NCI-H446 treated with DMSO at 0.1 percent for 48 hours (cell line): ENCODE measurements at places on chromosomes 12 and 14.
A peak's percentile ranks its signal among the peaks of the same experiment; 100 is the strongest.

GRCh38 chr14:101101456-101102056, 198.0 kb upstream of the RTL1 start:
- DNase-seq = no peak

- no peak for DNase-seq
Observed at GRCh38 chr12:67994046-67994445, 4.8 kb downstream of the IFNG-AS1 start.

DNA sequence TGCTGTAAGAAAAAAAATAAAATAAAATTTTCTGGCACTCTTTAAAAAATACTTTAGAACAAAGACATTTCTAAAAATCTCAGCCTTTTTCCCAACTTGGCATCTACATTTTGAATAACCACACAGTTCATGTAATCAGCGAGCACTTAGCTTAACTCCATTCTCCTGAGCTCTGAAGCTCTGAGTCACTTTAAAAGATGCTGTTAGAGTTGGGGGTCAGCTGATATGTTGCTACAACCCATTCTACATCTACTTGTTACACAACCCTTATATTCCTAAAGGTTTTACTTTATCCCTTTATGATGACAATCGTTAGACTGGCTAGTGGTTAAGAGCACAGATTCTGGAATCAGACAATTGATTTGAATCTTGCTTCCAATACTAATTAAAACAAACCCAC, 48.3 kb downstream of the SLC41A2 start:
- DNase-seq = no peak

DNA sequence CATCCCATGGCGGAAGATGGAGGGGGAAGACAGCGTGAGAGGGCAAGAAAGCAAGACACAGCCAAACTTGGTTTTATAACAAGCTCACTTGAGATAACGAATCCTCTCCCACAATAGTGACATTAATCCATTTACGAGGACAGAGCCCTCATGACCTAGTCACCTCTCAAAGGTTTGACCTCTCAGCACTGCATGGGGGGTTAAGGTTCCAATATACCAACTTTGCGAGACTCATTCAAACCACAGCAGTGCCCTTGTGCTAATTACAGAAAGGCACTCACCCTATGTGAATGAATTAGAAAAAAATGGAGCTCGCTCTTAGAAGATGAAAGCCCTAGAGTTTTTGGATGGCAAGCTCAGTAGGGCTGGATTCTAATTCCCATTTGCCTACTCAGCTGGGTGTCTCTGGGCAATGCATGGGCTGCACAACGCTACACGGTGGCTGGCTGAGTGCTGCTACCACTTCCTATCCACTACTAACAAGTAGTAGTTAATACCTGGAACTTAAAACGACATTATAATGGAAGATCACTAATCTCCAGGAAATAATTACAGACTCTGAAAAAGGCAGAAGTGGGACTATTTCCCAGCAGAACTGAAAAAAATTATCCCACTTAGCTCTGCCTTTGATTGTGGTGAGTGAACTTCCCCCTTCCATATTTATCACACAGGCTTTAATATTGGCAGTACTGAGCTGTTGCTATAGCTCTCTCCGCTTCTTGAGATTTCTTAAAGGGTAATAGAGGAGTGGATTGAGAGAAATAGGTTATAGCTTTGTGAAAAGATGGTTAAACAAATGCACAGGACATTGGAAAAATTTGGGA, 27.5 kb downstream of the TESPA1 start:
- no peak for DNase-seq

GRCh38 chr12:14588571-14588970, 20.9 kb upstream of the PLBD1 start:
- no peak for DNase-seq

DNA sequence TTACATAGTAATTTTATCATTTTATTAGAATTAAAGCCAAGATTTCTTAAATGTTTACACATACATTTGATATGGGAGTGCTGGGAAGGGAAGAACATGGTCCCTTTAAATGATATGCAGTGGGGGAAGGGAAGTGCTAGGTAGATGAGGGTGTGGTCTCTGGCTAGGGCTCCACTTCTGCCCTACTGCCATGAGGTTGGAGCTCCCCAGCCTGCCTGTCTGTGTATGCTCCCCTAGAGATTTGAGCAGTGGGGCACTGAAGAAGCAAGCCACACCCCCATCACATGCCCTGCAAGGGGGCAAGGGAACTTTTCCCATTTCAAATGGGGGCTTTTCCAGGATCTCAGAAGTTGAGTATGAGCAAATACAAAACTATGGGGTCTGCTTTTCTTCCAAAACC, 25.5 kb downstream of the CLECL1 start:
- DNase-seq = no peak

- DNase-seq = no peak
Observed at GRCh38 chr12:67649261-67649569, 670 bp downstream of the DYRK2 start.

DNA sequence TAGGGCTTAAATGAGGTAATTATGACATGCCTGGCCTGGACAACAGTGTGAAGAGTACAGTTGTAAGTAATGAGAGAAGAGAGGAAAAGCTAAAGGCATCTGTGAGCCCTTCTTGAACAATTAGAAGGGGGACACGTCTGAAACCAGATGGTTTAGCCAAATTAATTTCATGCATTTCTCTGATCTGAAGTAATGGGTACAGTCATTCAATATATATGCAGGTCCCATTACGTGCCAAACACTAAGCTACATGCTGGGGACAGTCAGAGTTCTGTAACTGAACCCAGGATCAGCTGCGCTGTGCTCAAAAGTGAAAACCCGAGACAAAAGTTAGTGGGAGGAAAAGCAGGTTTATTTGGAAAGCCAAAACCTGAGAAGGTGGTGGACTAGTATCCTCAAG, 207.2 kb upstream of the TMTC1 start:
- no peak for DNase-seq

GRCh38 chr12:39122562-39123204, 217.3 kb upstream of the CPNE8 start:
- no peak for DNase-seq

GRCh38 chr14:99668307-99669295, 15.5 kb upstream of the CYP46A1 start:
- DNase-seq = no peak

DNA sequence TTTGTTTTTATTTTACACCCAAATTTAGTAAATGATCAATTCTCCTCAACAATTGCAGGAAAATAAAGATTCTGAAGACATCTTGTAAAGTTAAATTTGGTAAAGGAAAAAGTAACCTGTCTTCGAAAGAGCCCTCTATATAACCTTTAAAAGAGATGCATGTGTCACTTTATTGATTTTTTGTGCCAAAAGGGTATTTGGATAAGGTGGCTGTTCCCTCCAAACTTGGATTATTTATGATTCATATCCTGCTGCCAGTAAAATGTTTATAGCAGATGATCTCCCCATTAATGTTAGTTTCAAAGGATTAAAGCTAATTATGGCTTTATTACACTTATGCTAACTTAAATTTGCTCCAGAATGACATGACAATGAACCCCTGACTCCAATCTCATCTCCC, 98.8 kb downstream of the DUSP6 start:
- DNase-seq = peak; percentile 52

DNA sequence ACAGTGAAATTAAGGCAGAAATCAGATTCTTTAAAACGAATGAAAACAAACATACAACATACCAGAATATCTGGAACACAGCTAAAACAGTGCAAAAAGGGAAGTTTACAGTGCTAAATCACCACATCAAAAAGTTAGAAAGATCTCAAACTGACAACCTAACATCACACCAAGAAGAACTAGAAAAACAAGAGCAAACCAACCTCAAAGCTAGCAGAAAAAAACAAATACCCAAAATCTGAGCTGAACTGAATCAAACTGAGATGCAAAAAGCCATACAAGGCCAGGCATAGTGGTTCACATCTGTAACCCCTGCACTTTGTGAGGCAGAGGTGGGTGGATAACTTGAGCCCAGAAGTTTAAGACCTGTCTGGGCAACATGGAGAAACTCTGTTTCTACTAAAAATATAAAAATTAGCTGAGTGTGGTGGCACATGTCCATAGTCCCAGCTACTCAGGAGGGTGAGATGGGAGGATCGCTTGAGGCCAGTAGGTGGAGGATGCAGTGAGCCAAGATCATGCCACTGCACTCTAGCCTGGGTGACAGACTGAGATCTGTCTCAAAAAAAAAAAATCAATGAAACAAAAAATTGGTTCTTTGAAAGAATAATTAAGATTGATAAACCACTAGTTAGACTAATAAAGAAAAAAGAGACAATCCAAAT, 33.2 kb upstream of the LDHB start:
- no peak for DNase-seq

DNA sequence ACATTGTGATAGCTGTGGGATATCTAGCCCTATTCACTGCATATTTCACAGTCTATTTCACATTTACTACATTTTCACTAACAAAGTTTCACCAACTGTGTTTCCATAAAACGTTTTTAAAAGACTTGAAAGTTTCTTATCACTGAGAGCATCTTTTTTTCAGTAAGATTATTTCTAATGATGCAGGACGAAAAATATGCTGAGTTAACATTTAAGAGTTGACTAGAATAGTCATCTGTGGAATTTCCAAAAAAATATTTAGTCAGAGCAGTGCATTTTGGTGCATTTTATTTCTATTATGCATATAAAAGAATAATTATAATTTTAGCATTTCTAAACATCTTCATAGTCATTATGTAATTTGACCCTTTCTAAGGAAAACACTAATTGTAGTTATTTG, 143.8 kb upstream of the CLEC14A start:
- no peak for DNase-seq

DNA sequence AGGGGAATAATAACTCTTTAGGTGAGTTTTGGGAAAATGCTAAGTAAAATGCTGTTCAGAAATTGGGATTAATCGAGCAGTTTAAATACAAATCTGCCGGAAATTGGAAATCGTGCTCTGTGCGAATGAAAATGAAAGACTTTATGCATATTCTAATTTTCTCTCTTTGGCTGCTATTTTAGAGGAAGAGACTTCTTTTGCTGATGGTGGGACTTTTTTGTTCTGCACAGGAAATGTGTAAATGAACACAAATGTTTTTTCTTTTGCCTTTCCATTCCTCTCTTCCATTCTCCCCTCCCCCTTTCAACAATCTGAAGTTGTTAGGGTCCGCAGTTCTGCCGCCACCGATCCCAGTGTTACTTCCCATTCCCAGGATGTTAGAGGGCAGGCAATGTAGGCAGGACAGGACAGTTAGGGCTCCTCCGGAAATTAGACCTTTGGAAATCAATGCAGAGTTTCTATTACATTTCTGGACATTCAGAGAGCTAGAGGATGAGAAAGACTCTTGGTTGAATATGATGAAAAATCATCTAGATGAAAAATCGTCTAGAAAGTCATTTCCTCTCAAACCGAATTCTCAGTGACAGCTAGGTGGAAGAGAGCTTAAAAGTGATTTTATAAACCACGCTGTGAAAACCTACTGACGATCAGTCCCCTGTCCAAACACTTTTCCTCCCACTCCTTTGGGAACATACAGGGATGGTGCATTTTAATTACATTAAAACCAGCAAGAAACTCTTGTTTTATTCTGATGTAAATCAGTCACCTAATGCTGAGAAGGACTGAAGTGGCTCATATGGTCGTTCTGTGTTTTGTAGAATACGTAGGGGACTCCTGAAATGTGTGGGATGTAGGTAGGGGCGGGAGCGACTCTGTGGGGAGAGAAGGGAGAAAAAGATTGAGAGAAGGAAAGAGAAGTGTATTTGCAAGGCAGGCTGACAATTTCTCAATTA, 17.8 kb downstream of the FOXG1 start:
- DNase-seq = no peak

DNA sequence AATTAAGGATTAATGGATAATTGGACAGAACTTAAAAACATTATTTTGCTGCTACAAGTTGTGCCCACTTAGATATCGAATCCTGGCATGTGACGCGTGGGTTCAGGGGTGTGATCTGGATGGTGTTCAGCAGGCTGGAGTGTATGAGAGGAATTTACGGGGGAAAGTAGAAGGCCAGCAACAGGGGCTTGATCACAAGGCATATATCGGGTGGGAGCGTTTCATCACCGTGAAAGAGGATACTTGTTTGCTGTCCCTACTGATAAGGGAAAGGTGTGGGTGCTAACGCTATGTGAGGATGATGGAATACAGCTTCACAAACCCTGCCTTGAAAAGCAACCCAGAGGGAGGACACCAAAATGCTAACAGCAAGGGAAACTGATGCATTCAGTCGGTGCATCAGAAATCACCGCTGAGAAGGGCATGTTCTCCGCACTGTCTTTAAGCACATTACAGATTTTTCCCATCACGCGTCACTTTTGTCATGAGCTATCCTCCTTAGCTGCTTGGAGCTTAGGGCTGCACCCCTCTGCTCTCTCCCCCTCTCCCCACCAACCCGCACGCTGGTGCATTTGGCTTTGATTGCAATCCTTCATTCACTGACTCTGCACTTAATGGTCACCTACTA, 13.4 kb downstream of the HHIPL1 start:
- DNase-seq = no peak

GRCh38 chr12:9634177-9634803, 26.6 kb upstream of the KLRB1 start:
- no peak for DNase-seq

DNA sequence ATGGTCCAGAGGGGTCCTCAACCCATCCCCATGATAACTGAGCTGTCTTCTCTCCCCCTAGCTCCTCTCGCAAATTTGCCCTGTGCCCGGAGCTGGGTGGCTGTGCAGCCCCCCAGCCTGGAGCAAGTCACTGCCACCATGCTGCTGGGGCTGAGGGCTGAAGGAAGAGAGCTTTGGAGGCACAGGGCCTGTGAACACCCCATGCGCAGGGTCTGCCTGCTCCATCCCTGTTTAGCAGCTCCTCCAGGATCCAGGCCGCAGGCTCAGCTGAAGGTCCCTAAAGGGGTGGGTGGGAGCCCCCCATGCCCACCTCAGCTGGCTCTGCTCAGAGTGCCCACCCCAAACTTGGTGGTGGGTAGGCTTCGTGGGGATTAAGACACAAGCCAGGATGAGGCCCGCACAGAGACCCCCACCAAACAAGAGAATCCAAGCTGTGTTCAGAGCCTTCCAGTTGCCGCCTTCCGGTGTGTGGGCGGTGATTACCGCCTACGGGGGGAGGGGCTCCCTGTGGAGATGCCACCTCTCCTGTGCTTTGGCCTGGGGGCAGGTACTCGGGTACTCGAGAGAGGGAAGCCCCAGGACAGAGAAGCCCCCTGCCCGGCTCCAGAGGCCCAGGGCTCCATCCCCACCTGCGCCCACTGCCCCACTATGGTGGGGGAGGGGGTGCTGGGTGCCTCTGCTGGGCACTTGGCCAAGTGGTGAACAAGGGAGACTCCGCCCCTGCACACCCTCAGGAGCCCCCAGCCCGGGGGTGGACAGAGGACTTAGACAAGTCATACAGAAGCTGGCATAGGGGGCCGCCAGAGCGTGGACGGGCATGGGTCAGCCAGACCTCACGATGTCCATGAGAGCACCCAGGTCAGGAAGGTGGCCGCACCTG, 1.4 kb upstream of the JAG2 start:
- DNase-seq = no peak

- no peak for DNase-seq
Observed at GRCh38 chr12:50988871-50989270, 36.5 kb downstream of the HIGD1C start.

GRCh38 chr12:53190108-53190729, 9.5 kb upstream of the CSAD start:
- peak; percentile 22 for DNase-seq

- DNase-seq = no peak
Observed at GRCh38 chr12:9810671-9811070, 16.6 kb upstream of the KLRF1 start.
